ENCODE measurements at places on chromosomes 3 and 15.

DNA sequence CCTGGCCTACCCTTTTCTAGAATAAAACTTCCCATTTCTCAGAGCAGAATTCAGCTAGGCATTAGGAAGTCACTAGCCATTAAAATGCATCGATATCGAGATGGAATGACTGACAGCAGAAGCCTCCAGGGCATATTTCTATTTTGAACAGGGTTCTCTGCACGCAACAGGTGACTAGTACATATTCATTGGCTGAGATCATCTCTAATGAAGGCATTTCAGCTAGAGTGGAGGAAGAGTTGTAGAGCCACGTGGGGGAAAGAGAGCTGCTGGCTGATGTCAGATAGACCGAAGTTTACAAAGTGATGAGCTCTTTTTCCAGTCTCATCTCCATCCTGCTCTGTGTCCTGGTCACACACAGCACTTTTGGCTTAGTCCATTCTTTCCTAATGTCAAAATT lies 7.5 kb downstream of the TMEM40 start:
- peak; percentile 89 for DNase-seq

- DNase-seq: peak; percentile 50
Measured at GRCh38 chr15:98649472-98650416, 1.4 kb downstream of the IGF1R start.

GRCh38 chr15:42595626-42596240 lies 20.3 kb downstream of the STARD9 start:
- DNase-seq: no peak

DNA sequence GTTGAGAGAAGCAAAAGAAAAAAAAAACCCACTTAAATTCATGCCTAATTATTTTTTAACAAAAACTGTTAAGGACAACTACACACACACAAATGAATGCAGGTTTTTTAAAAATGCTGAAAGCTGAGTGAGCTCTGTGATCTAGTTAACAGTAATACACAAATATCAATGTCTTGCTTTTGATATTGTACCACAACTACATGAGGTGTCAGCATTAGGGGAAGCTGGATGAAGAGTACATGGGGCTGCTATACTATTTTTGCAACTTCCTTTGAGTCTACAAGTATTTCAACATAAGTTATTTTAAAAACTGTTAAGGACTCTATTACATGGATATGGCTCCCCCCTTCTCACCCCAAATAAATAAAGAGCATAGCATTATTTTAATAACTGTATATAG lies 44.7 kb downstream of the SUCLG2 start:
- no peak for DNase-seq

GRCh38 chr15:75307778-75308390 lies 25.2 kb downstream of the GOLGA6D start:
- peak; percentile 54 for DNase-seq

DNA sequence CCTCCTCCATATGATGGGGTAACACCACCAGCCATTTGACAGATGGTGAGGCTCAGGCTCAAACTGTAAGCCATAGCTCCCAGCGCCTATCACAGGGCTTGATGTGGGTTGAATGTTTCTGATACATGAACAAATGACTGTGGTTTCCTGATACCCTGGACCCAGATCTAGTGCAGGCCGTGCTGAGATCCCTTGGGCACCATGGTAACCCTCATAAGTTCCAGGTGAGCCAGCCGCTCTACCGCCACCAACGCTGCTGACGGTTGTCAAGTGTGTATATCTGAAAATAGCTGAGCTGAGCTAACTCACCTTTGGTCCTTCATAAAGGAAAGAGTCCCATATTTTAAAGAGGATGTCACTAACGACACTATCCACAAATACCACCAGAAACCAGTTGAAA lies 74.5 kb downstream of the TBC1D2B start:
- DNase-seq: no peak

- DNase-seq: peak; percentile 47
Measured at GRCh38 chr3:71070497-71071463, 512.7 kb downstream of the FOXP1 start.

DNA sequence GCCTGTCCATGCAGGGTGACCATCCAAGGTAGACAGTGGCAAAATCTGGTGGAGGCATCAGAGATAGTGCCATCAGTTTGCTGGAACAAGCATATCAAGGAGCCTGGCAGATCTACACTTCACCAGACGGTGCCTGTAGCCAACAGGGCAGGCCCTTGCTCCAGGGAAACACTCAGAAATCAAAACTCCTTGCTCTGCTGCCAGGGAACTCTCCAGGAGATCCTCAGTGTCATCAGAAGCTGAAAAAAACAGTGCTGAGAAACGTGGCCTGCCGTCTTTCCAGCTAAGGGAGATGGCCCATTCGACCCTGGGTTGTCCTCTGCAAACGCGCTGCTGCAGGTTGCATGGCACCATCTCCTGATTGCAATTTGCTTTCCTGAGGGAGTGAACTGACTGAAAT lies 30.5 kb upstream of the ATP13A3 start:
- DNase-seq: no peak

GRCh38 chr3:117743993-117744392 lies 1034.4 kb downstream of the TUSC7 start:
- no peak for DNase-seq

GRCh38 chr3:47713655-47714054 lies 68.0 kb downstream of the SMARCC1 start:
- DNase-seq: no peak

DNA sequence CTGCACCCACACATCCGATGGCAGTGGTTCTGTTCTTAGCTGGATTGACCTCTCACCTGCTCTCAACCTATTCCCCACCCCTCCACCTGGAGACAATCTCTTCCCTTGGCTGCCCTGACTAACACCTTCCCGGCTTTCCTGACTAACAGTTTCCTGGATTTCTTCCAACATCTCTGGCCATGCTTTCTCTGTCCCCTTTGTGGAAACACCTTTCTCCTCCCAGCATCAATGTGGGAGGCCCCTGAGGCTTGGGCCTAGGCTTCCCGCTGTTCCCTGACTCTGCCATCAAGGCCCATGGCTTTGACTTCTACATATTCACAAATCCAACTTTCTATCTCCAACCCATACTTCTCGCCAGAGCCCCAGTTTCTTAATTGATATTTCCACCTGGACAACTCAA lies 142.8 kb upstream of the ATP2B2 start:
- DNase-seq: no peak

DNA sequence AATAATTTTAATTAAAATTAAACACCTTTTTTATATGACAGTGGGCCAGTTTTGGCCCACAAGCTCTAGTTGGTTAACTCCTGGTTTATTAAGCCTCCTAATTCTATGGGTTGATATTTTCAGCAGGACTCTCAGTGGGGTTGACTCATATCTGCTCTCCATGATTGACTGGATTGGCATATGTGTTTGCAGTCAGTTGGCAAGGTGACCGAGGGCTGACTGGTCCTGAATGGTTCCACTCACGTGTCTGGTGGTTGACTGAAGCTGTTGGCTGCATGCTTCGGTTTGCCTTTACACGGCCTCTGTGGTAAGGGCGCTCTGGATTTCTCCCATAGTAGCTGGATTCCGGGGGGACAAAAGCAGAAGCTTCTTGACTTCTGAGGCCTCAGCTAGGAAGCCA lies 65.3 kb upstream of the ZNF280D start:
- DNase-seq: peak; percentile 58

DNA sequence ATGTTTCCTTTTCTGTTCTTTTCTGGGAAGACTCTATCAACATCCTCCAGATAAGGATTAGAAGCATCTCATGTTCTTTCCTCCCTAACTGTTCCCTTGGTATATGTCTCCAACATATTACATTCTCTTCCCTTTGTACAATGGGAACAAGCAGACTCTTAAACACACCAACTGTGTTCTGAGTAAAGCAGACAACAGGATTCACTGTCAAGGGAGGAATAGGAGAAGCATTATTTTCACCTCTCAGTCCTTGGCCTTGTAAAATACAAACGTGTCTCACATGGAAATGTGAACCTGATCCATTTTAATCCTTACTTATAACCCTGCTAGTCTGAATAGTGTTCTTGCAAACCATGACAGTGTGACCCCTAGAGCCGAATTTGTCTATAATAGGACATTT lies 19.6 kb downstream of the GYG1 start:
- DNase-seq: no peak

GRCh38 chr15:96629511-96629910 lies 299.0 kb downstream of the NR2F2 start:
- peak; percentile 45 for DNase-seq

DNA sequence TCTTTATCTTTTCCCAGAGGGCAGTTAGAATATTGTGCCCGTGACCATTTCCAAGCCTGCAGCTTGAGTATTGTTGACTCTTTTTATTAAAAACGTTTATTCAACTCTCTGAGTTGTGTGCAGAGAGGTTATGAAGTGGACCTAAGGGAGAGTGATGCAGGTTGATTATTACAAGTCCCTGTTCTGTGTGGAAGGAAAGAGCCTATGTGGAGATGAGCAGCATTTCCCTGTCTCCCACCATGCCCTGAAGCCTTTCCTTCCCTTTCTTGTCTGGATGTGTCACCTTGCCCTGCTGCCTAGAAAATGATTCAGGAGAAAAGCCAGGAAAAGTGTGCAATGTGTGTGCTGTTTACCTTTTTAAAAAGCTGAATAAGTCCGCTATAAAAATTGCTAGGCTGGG lies 19.4 kb downstream of the ZPLD1 start:
- DNase-seq: no peak

- no peak for DNase-seq
Measured at GRCh38 chr3:60435941-60436650, 815.2 kb downstream of the FHIT start.

DNA sequence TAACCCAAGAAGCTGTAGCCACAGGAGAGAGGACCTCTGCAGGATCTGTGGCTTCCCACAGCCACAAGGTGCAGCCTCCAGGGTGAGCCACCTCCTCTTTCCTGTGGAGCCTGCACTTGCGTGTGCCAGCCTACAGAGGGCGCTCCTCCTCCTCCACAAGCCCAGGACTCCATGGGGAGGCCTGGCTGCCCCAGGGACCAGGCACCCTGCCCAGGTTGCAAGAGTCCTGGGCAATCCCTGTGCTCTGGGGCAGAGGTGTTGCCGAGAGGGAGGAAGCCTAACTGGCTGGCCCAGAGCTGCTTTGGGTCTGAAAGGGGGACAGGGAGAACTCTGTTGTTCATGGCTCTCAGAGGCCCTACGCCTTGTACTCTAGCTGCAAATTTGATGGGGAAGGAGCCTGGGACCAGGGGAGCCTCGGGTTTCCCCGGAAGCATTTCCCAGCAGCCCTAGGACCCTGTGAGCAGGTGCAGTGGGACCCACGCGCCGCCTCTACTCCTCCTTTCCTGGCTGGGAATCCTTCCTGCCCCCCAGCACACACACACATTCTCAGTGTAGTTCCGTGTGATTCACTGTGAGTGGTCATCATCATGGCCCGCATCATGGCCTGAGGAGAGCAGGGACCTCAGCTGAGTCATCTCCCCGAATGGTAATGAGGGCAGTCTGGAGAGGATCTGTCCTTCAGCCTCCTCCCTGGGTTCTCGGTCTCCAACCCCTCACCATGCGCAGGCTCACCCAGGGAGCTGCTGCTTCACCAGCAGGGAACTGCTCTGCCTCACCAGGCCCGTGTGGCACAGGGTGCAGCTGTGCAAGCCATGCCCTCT lies 24.3 kb downstream of the TBC1D21 start:
- DNase-seq: peak; percentile 96

DNA sequence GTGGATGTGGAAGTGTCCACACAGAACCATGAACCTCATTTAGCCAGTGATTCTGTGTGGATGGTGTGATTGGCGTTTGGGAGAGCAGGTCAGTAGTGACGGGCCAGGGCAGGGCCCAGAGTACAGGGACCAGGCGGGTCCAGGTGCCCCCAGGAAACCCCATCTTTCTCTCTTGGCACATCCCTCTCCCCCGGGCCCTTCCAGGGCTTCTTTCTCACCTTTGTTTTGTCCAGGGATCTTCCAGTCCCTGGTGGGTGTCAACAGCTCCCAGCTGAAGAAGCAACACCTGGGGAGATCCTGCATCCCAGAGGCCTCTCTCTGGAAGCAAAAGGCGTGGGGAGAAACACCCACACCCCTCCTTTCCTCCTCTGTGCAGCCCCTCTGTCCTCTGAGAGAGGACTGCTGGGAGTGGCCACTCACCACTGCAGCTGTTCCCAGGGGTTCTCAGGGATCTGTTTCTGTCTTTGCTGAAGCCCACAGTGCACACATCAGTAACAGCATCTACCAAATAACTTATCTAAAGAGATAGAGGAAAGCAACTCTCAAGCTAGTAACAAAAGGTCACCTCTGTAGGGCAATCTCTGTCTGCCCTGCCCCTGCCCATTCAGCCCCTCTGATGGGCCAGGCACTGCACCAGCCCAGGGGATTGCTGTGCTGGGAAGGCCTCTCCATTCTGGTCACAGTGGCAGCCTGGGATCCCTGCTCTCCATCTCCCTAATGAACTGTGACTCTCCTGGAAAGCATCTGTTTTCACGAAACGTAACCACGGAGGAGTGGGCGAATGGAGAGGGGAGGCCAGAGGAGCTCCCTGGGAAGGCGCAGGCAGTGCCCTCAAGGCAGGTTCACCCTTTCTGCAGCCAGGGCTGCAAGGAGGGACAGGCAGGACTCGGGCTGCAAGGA lies 98.3 kb upstream of the ALDH1A3 start:
- no peak for DNase-seq

DNA sequence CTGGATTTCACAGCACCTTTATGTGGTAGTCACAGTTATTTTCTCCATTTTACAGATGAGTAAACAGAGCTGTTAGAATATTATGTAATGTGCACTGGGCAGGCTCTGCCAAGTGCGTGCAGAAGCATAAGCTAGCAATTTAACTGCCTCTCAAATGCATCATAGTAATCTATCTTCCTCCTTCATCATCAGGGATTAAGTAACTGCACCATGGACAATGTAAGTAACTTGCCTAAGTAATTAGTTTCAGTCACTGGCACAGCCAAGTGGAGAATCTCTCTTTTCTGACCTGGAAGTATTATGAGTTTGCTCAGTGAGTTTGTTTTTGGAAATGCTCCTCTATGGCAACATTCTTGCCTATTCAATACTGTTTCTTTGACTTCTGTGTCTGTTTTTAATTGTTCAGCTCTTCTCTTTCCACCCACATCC lies 260.5 kb downstream of the PTPRG start:
- DNase-seq: peak; percentile 65

- DNase-seq: peak; percentile 58
Measured at GRCh38 chr3:120324190-120324589, 25.0 kb downstream of the LRRC58 start.

DNA sequence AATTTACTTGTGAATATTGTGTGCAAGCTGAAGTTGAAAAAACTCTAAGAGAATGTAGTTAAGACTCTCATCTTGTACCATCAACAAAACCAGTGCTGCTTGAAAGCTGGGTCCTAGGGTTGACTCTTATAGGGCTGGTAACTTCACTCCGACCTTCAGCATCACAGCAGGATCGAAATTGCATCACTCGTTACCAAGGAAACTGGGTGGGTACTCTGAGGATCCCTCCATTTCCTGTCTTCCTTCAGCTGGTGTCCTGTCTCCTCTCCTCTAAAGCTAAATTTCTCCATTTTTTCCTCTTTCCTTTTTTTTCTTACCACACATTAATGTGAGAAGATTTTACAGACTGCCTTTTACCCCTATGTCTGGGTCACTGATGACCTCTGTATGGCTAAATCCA lies 3.0 kb upstream of the APH1B start:
- no peak for DNase-seq
